ENCODE measurements at places on chromosomes 5 and 9.

- DNase-seq: no peak
These were observed 207.3 kb upstream of the IER5L start for GRCh38 chr9:129385211-129385934.

DNA sequence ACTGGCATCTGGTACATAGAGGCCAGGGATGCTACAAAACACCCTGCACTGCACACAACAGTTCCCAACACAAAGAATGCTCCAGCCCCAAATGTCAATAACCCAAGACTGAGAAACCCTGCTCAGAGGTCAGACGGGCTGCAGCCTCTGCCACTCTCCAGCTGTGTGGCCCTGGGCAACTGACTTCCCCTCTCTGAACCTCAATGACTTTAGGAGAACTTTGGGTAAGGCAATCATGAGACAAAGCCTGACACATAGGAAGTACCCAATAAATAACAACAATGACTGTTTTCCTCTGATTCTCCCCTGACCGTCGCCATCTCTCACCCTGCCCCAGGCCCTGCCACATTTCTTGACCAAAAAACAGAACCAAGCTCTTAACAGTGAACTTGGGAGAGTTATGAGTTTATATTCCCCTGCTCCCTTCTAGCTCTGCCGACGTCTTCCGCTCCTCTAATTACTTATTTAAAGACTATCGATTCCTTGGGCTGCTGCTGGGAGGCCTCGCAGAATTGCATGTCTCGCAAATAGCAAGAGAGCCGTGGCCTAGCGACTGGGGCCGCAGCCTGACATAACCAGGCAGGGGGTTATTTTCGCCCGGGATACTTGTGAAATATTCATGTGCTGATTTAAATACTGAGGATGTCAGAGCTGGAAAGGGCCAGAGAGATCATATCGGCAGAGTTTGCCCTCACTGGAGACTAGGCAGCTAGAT, 24.5 kb upstream of the CRB2 start:
- DNase-seq: no peak

- DNase-seq: no peak
These were observed 56.7 kb upstream of the GARNL3 start for GRCh38 chr9:127207734-127208410.

GRCh38 chr5:39209924-39210323, 9.4 kb downstream of the FYB1 start:
- no peak for DNase-seq

- no peak for DNase-seq
These were observed 429.0 kb upstream of the ZNF608 start for GRCh38 chr5:125175348-125176004.

- DNase-seq: no peak
These were observed 39.3 kb upstream of the RICTOR start for GRCh38 chr5:39113354-39113953.

- no peak for DNase-seq
These were observed 200.1 kb downstream of the PAX5 start for GRCh38 chr9:36833954-36834353.

GRCh38 chr5:37739817-37740261, 100.0 kb downstream of the GDNF start:
- DNase-seq: no peak

GRCh38 chr5:111432883-111433536, 79.3 kb downstream of the STARD4 start:
- no peak for DNase-seq

DNA sequence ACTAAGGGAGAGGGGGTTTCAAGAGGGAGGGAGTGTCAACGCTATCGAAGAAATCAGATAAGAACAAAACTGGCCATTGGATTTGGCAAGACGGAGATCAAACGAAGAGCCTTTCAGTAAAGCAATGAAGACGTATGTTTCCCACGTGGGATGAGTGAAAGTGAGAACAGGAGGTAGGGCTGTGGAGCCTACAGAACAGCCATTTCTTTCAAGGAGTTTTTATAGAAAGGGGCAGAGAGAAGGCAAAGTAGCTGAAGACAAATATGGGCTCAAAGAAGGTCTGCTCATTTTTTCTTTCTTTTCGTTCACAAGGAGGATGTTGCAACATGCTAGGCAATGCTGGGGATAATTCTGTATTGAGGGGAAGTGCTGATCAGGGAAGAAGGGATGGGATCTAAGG, 98.3 kb downstream of the SUSD1 start:
- no peak for DNase-seq

DNA sequence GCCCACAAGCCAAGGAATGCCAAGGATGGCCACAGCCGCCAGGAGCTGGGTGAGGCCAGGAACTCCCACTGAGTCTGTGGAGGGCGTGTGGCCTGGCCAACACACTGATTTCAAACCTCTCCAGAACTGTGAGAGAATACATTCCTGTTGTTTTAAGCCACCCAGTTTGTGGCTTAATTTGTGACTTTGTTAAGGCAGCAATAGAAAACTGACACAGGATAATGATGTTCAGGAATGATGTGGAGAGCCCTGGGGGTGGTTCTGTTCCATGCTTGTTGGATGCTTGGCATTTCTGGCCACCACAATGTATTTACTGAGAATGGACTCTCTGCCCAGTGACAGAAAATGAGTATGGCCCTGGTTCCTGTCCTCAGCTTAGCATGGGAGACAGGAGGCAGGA, 82.8 kb downstream of the DAP start:
- DNase-seq: no peak

DNA sequence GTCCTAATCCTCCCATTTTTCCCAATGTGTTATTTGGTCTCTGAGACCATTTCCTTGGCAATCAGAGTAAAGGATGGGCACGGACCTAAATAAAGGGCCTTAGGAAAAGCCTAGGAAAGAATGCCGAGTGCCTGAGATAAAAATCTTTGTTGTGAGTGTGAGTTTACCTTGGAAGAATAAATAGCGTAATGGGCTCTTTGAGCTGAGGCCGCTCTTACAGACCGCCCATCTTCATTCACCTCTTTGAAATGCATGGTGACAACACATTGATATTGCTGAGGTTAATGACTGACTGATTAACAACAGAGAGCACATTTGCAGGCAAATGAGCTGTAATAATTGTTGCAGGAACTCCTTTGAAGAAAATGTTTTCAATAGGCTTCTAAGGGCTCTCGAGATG, 1967.1 kb upstream of the WWC1 start:
- no peak for DNase-seq

- no peak for DNase-seq
These were observed 30.4 kb downstream of the GNG10 start for GRCh38 chr9:111691672-111692329.

DNA sequence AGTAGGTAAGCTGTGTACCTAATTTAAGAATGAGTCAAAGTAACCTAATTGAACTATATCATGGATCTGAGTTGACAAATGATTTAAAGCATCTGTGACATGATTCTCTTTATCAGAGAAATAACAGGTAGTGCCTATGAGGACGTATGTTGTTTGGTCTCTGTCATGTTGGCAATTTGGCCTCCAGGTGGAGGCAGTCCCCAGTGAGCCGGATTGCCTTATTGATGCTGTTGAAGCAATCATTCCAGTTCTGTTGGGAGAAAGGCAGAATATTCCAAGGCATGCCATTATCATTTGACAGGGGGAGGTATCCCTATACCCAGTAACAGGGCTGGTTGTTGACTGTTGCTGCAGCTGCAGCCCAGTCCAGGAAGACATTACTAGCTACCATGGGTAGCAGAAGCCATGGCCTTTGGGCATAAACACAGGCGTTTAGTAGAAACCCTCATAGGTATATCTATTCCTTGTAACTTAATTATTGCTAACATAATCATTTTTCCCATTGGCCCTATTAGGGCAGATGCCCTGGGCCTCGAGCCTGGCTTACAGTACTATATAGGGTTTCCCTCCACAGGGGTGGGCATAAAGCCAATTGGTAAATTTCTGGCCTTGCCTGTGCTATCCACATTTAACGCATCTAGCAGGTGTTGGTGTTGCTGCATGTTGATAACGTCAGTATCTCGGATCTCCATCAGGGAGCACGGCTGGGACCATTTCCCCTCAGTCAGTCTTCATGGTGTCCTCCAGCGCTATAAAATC, 12.2 kb upstream of the SLC22A4 start:
- no peak for DNase-seq

DNA sequence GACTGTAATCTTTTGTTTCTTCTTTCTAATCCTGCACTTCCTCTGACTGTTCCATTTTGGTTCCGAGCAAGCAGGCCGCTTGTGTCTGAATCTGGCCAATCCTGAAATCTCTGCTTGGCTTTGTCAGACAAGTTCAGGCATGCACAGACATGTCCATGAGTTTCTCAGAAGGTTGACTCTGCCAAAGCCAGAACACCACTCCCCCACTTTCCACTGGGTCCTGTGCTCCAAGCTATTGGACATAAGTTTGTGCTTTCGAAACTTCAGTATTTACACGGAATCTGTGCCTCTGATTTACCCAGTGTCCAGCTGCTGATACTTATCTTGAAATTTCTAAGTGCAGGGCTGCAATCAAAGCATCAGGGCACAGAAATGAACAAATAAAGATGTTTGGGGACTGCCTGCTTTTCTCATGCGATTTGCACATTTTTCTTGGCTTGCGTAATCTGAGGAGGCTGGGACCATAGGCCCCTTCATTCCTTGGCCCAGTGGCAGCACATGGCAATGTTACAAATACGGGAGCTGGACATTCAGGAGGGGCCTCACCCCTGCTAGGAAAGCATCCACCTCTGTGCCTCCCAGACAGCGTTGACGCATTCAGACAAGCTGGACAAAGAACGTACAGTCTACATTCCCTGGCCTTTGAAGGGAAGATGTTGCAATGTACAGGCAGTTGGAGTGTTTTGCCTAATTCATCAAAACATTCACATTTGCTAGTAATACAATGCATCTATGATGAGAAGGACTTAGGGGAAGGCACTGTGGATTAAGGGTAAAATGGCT, 209.2 kb upstream of the PAPPA start:
- no peak for DNase-seq

Measured in stimulated activated CD8-positive, alpha-beta memory T cell treated with anti-CD3 and anti-CD28 coated beads, Interleukin-15, amount 100 ng/mL, for 1 hour (primary cell).